Right cardiac atrium (tissue), 5 donors: ENCODE measurements at places on chromosomes 6 and 20. TPM values are rescaled to one million over a fixed set of nuclear protein-coding genes. Genes with fewer than 3 reads are reported as not detected.

- no peak for DNase-seq
Observed at GRCh38 chr6:15296735-15297134, 50.9 kb downstream of the JARID2 start.

GRCh38 chr6:157995458-157995857 is 13.8 kb downstream of the SYNJ2 start:
- DNase-seq: no peak

SOBP gene
- polyA plus RNA-seq: 10.4 TPM

DNA sequence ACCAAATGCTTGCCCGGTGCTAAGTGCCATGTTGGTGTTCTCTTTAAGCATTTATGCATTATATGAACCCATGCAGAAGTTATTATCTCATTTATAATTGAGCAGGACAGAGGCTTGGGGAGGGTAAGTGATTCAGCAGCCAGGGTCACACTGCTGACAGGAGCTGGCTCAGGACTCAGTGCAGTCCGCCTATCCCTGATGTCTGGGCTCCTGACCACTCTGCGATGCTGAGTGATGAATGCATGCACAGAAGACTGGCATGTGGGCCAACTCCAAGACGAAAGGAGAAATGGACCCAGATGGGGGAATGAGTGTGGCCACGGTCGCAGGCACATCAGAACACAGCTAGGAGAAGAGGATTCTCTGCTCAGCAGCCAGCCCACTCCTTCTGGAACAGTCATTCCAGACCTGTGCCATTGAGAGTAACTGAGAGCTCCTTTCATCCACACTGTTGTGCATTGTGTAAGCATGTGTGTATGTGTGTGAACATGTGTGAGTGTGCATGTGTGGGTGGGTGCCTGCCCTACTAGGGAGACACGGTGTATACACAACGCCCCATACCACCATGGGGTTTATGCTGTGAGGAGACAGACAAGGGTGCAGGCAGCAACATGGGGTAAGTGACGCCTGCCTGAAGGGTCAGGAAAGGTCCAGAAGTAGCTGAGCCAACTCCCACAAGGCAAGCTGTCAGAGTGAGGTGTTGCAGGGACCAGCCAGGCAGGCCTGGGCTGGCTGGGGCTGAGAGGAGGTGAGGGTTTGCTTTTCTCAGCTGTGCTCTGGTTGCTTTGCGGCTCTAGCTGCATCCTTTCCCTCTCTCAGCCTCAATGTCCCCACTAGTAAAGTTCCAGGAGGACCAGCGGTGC is 97.8 kb upstream of the PMEPA1 start:
- DNase-seq: no peak

IL20RA gene
- 3.7 TPM for polyA plus RNA-seq

GRCh38 chr6:16512544-16513290 is 248.5 kb downstream of the ATXN1 start:
- no peak for DNase-seq

- no peak for DNase-seq
Observed at GRCh38 chr6:112795316-112795715, 448.2 kb downstream of the RFPL4B start.

DNA sequence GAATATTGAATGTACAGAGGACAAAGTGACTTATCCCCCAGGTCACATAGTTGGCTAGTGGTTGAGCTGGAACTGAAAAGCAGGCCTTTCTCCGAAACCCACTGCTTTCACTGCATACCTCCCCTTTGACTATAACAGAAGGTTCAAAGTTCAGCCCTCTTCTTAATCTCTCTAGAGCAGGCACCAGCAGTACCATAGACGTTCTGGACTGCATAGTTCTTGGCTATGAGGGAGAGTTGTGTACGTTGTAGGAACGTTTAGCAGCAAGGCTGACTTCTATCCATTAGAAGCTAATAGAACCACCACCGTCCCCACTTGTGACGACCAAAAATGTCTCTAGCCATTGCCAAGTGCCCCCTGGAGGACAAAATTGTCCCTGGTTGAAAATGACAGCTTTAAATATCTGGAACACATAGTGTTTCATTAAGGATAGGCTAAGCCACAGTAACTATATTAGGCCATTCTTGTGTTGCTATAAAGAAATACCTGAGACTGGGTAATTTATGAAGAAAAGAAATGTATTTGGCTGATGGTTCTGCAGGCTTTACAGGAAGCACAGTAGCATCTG is 123.8 kb upstream of the MTHFD1L start:
- DNase-seq: no peak

DNA sequence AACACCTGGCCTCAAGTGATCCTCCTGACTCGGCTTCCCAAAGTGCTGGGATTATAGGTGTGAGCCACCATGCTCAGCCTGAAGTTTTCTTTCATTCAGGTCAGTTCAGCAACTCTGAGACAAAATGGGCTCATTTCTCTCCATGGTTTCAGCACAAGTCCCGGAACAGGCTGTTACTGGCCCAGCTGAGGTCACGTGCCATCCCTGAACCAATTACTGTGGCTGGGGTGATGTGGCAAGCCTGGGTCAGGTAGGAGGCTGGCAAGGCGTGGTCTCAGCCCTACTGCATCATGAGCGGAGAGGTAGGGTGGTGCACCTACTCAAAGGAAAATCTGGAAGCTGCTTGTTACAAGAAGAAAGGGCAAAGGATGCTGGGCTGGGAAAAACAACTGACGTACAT is 326.4 kb downstream of the KIF16B start:
- no peak for DNase-seq

MOCS3 gene
- 1.7 TPM for polyA plus RNA-seq

IL17F gene
- not detected for polyA plus RNA-seq

DNA sequence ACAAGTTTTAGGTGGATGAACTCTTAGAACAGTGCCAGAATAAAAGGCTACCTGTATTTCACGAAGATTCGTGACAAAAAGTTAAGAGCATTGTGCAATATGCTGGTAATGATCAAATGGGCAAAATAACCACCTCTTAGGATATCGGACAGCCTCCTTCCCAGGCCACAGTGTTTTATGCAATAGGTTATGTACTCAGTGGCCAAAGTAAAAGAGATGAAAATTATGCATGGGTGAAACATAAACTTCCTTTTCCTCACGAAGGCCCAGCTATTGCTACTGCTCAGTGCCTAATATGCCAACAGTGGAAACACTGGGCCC is 153.6 kb upstream of the SIM1 start:
- DNase-seq: no peak

EYA4 gene
- 4.3 TPM for polyA plus RNA-seq

LY86 gene
- polyA plus RNA-seq: 1.7 TPM

DNA sequence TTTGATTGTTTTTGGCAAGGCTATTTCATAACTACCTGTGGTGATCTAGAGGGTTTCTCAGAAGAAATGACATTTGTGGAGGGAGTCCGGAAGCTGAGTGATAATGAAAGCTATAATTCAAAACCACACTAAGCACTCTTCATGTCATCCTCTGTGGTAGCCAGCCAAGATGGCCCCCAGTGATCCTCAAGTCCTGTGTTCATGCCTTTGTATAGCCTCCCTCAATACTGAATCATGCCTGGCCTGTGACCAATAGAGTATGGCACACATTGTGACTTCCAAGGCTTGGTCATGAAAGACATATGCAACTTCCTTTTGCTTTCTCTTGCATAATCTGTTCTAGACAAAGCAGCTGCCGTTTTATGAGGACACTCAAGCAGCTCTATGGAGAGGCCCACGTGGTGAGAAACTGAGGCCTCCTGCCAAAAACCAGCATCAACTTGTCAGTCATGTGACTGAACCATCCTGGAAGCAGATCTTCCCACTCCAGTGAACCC is 12.8 kb upstream of the DNAAF9 start:
- peak; percentile 55 for DNase-seq

GRCh38 chr6:55069132-55069781 is 105.1 kb upstream of the HCRTR2 start:
- no peak for DNase-seq

BAK1 gene
- 17.1 TPM for polyA plus RNA-seq

DNA sequence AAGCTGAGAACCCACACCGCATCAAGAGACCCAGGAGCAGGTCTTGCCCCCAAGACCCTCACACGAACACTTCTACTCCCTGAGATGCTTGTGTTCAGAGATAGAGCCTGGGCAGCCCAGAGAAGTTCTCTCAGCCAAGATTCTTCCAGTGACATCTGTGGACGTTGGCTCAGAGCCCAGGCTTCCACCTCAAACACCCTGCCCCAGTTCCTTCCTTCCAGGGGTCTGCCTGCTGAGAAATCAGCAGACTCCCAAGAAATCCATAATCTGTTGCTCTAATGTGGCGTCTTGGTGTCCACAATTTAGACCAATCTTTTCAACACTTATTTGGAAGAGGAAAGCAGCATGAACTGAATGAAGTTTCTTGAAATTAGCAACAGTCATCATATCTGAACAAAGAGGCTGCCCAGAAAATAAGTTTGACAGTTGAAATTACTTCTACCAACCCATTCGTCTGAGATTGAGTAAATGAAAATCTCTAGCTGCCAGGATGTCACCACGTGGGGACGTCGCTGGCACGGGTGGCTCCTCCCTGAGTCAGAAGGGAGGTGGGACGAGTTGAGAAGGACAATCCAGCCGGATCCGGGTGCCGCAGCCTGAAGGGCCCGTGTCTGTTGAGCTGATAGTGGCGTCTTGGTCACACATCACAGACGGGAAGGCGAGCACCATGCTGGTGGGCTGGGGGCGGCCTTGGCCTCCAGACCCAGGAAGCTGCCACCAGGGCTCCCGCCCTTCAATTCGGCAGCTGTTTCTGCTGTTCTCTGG is 400.9 kb downstream of the TAF4 start:
- peak; percentile 61 for DNase-seq

DNA sequence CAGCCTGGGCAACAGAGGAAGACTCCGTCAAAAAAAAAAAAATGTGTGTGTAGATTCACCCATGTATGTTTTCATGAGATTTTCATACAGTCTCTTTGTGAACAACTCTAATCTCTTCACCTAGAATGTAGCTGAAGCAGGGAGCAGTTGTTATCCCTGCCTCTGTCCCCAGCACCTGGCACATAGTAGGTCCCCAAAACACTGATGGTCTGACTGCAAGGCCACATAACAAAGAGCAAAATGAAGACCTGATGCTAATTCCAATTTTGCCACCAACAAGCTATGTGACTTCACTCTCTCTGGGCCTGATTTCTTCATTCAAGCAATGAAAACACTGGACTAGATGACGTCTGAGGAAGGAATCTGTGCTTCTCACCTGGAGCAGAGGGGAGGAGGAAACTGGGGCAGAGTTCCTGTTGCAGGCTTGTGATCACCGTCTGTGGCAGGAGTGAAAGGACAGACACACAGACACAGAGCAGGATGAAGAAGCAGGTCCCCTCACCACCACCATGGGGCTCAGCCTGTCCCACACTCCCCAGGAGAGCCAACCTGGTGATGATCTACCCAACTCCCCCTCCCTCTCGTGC is 4.6 kb downstream of the SLC44A4 start:
- DNase-seq: no peak

- DNase-seq: no peak
Observed at GRCh38 chr20:64229507-64230061, 26.0 kb upstream of the PCMTD2 start.

HLA-DRB5 gene
- polyA plus RNA-seq: 0.45 TPM

ORC3 gene
- polyA plus RNA-seq: 20.9 TPM

GRCh38 chr6:159094444-159095252 is 49.9 kb upstream of the TAGAP start:
- no peak for DNase-seq

DNA sequence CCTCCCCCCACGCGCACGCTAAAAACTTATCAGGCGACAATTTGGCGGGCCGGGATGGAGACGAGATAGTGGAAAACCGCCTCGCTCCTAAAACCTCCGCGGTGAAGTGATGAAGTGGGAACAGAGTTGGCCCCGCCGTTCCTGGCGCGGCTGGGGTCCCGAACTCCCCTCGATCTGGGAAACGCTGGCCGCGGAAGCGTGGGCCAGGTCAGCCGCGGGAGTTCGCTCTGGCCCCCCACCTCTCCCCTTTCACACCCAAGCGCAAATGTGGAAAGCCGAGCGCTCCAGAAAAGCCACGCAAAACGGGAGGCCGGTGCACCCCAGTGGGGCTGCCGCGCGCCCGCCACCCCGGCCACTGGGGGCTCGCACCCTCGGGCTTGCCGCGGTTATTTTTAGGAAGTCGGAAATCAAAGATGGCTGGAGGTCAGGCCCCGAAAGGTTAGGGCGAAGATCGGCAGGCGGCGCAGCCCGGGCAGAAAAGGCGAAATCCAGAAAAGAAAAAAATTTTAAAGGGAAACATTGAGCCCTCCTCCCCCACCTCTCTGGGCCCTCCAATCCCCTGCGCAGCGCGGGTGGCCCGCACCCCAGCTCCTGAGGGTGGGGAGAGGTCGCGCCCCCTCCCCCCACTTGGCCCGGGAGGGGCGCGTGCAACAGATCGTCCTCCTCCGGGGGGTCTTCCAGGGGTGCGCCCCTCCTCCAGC is 1.0 kb downstream of the SALL4 start:
- DNase-seq: no peak

HDGFL1 gene
- not detected for polyA plus RNA-seq

SLC22A7 gene
- not detected for polyA plus RNA-seq

- DNase-seq: no peak
Observed at GRCh38 chr6:34374069-34374468, 18.4 kb downstream of the NUDT3 start.

GRCh38 chr6:4910037-4910760 is 93.6 kb downstream of the RPP40 start:
- DNase-seq: no peak

DNA sequence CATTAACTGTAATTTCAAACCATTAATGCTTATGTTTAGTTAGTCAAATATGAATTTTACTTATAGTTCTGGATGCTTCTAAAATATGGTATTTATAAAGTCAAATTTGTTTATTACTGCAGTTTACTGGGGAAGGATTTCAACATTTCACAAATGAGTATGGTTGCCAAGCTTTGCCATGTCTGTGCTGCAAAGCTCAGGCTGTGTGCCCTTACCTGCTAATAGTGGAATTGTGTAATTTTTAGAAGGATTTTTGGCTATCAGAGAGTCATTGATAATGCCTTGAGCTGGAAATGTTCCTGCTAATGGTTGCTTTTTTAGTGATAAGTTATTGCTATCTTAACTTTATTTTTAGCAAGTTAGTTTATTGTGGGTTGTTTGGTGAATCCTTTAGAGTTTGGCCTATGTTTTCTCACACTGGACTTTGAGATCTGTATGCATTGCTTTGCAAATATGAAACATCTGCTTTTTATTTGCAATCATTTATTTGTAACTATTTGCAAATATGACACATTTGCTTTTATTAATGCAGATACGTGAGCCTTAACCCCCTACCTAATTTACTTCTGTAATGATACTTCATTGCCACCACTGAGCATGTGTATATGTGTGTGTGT is 105.8 kb downstream of the CD109 start:
- no peak for DNase-seq

GRCh38 chr6:108903796-108904195 is 55.6 kb downstream of the ARMC2 start:
- no peak for DNase-seq

DNA sequence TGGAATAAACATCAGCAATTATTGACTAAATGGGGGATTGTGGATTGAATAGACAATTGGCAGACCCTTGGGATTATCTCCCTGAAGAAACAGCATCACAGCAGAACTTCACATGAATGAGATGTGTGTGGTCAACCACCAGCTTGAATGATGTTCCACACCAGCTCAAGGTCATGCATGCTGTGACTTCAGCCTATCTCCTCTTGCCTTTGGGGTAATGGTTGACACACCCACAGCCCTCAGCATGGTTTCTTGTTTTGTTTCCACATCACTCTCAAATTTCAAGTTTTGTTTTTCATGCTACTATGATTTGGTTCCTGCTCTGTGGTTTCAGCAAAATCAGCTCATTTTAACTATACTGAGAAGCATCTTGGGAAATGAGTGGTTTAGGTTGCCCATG is 94.3 kb downstream of the PAK5 start:
- DNase-seq: no peak

ADNP gene
- polyA plus RNA-seq: 16.3 TPM

COL9A1 gene
- 6.0 TPM for polyA plus RNA-seq

GRCh38 chr6:63526931-63527330 is 45.3 kb upstream of the LOC128125822 start:
- no peak for DNase-seq
